ENCODE measurements at places on chromosomes 6 and 20.
A peak's percentile ranks its signal among the peaks of the same experiment; 100 is the strongest.

GRCh38 chr20:60087563-60088105 lies 129.4 kb downstream of the CDH26 start:
- DNase-seq: no peak

- DNase-seq: peak; percentile 6
These were observed 70.8 kb upstream of the DYNLRB1 start for GRCh38 chr20:34445177-34446065.

GRCh38 chr6:40788661-40789655 lies 201.8 kb upstream of the LRFN2 start:
- no peak for DNase-seq

DNA sequence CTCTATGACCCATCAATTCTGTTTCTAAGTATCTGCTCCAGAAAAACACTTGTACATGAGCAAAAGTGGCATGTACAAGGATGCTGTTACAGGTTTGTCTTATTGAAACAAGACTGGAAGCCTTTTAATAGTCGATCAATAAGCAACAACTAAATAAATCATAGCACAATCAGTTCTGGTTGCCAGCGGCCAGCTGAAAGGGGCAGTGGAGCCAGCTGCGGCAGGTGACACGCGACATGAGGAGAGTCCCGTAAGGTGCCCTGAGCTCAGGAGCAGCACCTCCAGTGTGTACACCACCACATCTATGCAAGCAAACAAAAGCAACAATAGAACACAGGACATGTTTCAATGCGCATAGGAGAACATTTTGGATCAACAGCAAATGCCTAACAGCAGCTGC lies 20.7 kb upstream of the NNAT start:
- DNase-seq: no peak

- no peak for DNase-seq
These were observed 3.4 kb upstream of the HELZ2 start for GRCh38 chr20:63577317-63577894.

- peak; percentile 90 for DNase-seq
These were observed 12.8 kb downstream of the RGS17 start for GRCh38 chr6:153117986-153118879.

- peak; percentile 77 for DNase-seq
These were observed 5.7 kb downstream of the SPEF1 start for GRCh38 chr20:3775457-3776108.

DNA sequence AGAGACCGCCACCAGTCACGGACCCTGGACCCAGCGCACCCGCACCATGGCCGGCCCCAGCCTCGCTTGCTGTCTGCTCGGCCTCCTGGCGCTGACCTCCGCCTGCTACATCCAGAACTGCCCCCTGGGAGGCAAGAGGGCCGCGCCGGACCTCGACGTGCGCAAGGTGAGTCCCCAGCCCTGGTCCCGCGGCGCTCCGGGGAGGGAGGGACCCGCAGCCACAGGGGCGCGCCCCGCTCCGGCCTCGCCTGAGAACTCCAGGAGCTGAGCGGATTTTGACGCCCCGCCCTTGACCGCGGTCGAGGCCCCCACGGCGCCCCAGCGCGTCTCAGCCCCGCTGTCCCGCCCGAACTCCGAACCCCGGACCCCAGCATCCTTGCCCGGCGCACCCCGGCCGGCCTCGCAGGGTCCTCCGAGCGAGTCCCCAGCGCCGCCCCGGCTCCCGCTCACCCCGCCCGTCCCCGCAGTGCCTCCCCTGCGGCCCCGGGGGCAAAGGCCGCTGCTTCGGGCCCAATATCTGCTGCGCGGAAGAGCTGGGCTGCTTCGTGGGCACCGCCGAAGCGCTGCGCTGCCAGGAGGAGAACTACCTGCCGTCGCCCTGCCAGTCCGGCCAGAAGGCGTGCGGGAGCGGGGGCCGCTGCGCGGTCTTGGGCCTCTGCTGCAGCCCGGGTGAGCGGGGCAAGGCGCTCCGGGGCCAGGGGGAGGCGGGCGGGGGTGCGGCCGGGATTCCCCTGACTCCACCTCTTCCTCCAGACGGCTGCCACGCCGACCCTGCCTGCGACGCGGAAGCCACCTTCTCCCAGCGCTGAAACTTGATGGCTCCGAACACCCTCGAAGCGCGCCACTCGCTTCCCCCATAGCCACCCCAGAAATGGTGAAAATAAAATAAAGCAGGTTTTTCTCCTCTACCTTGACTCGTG lies at the start of gene OXT:
TSS of gene OXT (plus strand) at position 11 of the 920 bp plus-strand sequence. CDS start at position 47, 36 bp downstream.
- DNase-seq: peak; percentile 27

GRCh38 chr6:110703906-110704594 lies 111.2 kb downstream of the CDK19 start:
- peak; percentile 57 for DNase-seq

- DNase-seq: no peak
These were observed 416.5 kb downstream of the BCKDHB start for GRCh38 chr6:80523010-80523409.

DNA sequence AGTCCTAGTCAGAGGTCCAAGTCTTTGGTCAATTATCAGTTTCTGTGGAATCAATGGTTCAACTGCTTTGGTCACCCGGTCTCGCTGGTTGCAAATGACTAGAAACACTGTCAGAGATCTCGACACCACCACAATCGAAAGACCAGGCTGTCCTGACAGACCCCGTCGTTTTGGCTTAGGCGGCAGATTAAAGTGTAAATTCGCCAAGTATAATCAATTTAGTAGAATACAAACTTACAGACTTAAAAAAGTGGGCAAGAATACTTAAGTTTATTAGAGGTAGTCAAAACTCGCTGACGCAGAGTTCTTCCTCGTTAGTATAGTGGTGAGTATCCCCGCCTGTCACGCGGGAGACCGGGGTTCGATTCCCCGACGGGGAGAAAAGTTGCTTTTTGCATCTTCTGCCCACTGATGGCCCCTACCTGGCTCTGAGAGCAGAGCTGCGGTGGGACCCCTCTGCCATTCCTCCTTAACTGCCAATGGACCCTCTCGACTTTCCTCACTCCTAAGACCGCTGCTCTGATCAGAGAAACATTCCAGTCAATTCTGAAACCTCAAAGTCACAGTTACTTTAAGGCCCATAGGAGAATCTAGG lies 30.6 kb upstream of the ZNF184 start:
- peak; percentile 52 for DNase-seq

GRCh38 chr6:163730246-163731210 lies 316.0 kb downstream of the QKI start:
- no peak for DNase-seq

DNA sequence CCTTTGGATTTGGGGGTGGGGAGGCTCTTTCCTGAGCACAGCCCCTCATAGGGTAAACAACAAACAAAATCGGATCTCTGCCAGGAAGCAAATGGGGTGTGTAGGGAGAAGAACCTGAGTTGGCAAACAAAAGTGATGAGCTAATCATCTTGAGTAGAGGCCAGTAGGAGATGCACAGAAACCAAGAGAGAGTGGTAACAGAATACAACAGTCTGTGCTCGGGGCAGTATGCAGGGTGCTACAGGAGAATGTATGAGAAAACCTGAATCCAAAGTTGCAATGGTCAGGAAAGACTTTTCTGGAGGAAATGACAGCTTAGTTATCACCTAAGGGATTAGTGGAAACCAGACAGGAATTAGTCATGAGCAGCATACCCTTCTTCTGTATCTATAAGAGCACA lies 177.8 kb downstream of the CDKAL1 start:
- DNase-seq: no peak

GRCh38 chr20:21173485-21173884 lies 47.6 kb downstream of the KIZ start:
- no peak for DNase-seq

DNA sequence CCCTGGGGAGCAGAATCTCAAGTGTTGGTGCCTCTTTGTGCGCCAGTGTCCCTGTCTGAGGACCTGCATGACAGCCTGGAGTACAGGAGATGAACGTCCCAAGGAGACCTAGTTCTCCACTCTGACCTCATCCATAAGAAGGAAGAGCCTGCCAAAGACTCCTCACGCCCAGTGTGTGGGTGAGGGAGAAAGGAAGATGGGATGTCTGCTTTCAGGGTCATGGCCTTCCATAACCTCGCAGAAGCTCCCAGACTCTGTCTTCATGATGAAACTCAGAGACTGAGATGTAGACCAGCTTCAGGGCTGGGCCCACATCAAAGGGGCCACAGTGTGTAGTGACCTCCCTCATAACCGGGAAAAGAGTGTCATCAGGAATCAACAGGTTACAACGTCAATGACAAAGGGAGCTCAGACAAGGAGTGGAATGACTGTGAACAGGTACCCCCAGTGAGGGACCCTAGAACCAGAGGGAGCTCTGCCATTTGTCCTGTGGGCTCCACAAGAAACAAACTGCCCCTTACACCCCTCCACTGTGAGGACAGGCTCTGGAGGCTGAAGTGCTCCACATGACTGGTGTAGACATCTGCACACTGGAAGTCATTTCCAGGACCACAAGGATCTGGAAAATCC lies 8.1 kb downstream of the HLA-DQB1 start:
- peak; percentile 79 for DNase-seq

DNA sequence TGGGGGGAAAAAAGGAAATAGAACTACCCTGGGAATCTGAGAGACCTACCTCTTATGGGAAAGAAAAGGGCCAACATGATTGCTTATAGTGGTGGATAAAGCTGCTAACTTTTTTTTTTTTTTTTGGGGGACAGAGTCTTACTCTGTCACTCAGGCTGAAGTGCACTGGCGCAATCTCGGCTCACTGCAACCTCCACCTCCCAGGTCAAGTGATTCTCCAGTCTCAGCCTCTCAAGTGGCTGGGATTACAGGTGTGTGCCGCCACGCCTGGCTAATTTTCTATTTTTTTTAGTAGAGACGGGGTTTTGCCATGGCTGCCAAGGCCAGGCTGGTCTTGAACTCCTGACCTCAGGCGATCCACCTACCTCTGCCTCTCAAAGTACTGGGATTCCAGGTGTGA lies 39.5 kb upstream of the TBC1D22B start:
- no peak for DNase-seq

DNA sequence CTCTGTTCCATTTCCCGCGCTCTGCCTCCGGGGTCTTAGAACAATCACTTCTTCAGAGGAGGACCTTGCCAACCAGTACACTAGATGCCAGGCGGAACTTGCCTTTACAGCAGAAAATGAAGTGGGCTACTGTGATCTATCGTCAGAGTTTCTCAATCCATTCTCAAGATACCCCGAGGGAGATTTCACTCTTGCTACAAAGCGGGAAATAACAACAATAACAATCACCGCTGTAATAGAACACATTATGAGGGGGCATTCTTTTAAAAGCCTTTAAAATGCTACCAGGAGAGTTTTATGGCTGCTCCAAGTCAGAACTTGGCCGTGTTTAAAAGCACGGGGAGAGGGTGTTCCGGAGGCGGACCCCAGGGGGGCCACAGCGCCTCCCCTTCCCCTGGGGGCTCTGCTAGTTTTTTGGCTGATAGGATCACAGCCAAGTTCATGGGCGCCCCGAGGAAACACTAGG lies 617.0 kb upstream of the AGPAT4 start:
- DNase-seq: no peak

DNA sequence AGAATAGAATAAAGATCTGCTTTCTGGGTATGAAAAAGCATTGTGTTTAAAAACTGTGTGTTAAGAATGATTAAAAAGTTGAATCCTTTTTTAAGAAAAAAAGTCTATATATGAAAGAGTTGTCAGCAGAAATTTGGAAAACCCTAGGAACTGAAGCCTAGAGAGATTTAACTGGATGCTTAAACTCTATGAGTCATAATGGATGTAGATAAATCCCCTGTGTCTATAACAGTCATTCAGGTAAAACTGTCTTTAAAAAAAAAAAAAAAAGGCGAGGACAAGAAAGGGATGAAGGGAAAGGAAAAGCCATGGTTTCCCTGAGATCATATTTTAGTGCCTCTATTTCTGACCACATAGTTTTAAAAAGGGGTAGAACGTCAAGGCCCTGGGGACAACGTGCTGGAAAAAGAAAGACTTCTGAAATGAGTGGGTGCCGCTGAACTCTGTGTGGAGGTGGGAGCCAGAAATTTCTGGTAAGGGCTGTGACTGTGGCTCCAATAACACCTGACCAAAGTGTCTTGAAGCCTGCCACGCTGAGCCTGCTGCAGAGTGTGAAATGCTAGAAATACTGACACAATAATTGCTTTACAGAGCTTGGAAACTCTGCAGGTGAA lies 302.6 kb upstream of the ARID1B start:
- no peak for DNase-seq

DNA sequence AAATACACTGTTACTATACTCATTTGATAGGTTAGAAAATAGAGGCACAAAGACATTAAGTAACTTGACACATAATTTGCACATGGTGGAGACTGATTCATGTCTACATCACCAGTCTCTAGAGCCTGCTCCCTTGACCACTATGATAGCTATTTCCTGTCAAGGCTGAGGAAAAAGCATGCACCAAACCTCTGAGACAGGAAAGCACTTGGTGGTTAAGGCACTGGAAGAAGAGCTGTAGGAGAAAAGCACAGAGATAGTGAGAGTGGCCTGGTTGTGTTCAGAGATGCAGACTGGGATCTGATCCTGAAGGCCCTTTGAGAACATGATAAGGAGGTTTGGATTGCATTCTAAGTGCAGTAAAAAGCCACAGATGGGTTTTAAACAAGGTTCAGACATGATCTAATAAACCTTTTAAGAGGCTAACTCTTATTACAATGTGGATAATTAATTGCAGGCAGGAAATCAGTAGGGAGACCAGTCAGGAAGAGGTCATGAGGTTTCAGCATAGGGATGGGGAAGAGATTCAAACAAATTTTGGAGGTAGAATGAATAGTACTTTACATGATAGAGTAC lies 168.9 kb downstream of the PHF3 start:
- DNase-seq: peak; percentile 37

- no peak for DNase-seq
These were observed 31.4 kb downstream of the ACSS2 start for GRCh38 chr20:34907616-34908469.

DNA sequence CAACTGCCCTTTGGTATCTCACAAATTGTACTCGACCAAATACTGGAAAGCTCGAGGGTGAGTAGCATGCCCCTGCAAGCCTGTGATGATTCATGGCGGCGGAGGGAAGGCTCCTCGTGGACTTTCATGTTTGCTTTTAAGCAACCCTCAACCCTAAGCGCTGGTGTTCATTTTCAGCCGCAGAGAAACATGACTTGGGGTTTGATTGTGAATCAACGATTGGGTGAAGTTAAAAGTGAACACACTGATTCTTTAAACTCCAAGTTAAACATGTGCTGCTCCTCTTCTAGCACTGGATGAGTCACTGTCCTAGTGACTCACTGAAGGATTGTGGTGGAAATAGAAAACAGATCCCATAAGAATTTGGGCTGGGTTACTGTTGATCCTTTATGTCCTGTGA lies 8.3 kb downstream of the CD109 start:
- peak; percentile 25 for DNase-seq

DNA sequence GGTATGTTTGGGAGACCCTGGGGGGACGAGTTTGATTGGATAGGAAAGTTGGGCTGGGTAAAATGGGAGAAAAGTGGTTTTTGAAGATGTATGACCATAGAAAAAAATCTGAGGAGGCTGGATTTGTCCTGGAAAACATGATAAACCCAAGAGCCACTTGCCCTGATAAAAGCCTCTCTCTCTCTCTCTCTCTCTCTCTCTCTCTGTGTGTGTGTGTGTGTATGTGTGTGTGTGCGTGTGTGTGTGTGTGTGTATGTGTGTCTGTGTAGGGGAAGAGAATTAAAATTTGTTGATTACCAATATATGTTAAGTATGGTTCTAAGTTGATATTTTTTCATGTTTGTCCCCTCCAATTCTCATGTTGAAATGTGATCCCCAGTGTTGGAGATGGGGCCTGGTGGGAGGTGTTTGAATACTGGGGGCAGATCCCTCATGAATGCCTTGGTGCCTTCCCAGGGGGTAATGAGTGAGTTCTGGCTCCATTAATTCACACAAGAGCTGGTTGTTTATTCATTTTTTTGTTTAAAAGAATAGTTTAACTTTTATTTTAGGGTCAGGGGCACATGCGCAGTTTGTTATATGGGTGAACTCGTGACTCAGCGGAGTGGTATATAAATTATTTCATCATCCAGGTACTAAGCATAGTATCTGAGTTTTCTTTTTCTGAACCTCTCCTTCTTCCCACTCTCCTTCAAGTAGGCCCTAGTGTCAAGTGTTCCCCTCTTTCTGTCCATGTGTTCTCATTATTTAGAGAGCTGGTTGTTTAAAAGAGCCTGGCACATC lies 208.8 kb downstream of the TFAP2B start:
- no peak for DNase-seq
